MM.1S (cell line): ENCODE measurements at places on chromosomes 1 and 21.
A peak's percentile ranks its signal among the peaks of the same experiment; 100 is the strongest.

DNA sequence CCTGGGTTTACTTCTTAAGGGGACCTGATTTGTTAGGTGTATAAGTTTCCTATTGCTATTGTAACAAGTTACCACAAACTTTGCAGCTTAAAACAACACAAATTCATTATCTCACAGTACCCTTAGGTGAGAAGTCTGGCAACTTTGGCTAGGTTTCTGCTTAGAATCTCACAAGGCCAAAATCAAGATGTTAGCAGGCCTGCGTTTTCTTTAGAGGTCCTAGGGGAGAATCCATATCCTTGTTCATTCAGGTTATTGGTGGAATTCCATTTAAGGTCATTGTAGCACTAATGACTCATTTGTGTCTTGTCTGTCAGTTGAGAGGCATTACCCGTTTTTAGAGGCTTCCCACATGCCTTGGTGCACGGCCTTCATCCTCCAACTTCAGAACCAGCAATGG lies 8.2 kb upstream of the SH2D1B start:
- DNase-seq, result no peak

DNA sequence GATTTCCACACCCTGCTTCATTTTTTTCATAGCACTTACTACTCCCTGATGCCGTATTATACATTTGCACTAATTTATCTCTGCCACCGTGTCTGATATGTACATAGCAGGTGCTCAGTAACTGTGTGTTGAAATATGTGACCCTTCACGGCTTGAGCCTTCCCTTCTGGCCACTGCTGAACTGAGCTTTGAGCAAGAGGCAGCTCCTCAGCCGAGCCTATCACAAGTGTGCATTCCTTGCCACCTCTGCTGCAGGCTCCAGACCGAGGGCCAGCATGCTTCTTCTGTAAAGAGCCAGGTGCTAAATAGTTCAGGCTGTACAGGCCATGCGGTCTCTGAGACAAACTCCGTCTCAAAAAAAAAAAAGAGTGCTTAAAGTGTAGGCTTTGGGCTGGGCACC lies 22.6 kb downstream of the PLEKHM2 start:
- no peak for DNase-seq

DNA sequence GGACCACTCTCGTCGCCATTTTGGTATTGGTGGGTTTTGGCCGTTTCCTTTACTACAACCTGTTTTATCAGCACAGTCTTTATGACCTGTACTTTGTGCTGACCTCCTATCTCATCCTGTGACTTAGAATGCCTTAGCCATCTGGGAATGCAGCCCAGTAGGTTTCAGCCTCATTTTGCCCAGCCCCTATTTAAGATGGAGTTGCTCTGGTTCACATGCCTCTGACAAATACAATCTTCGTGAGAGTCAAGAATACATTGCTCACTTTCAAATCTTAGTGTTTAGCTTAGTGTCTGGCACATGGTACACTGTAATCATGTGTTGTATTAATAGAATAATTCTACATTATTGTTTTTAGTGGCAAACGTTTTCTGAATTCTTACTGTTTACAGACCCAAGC lies 88.9 kb downstream of the BACH1 start:
- DNase-seq, result no peak

- peak; percentile 72 for DNase-seq
Measured at GRCh38 chr21:31872452-31873274, at the start of gene HUNK. HUNK (plus strand) TSS chr21:31873020; CDS start chr21:31873675, 655 bp downstream.

DNA sequence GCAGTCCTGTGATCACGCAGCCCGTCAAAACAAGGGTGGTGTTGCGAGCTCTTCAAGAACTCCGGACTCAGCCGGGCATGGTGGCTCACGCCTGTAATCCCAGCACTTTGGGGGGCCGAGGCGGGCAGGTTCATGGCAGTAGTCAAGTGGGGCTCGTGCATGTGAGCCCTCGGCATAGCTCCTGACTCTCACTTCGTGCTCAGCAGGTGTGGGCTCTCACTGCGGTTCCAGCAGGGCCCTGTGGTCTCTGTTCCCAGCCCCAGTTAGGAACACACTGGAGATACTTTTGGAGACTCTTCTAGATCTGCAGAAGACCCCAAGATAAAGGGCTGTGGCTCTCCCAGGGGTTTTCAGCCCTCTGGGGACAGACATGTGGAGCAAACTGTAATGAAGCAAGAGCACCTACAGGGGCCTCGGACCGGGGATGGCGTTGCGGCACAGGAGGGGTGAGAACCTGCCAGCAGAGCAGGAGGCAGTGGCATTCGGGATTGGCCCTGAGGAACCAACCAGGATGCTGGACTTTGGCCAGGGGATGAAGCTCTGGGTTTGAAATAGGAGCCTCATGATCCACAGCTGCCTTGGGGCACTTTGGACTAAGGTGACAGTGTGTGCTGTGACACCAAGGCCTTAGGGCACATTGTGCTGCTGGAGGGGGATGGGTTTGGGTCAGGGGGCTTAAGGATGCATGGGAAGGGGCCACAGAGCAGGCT lies 443.2 kb downstream of the CAMTA1 start:
- DNase-seq, result no peak

- DNase-seq, result no peak
Measured at GRCh38 chr1:1554926-1555915, 14.8 kb upstream of the TMEM240 start.

DNA sequence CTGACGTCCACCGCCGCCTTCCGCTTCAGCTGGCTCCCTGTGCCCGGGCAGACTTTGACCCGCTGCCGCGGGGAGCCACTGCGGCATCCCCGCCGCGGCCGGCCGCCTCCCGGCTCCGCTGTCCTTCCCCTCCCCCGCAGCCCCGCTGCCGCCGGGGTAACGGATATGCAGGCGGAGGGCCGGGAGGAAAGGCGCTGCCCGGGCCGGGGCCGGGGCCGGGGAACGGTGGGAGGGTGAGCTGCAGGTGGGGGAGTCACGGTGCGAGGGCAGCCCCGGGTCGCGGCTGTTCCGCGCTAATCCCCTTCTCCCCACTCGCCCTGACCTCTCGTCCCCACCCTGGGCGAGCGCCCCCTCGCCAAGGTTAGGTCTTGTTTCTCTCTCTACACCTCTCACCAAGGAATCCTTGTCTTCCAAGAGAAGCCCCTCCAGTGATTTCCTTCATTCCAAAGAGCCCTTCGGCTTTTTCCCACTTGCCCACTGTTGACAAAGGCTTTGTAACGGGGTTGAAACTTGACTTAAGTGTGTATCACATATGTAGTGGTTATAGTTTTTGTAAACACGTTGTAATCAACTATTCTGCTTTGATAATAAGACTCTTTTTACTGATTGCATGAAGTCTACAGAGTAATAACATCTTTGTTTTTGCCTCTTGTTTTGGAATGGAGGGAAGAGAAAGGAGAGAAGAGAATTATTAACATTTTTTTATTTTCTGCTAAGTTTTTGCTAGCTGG lies 669 bp downstream of the XPR1 start:
- DNase-seq, result peak; percentile 72

- DNase-seq, result no peak
Measured at GRCh38 chr21:39181205-39181818, 1.9 kb downstream of the PSMG1 start.
